ENCODE measurements at places on chromosomes 3 and 15. TPM values are rescaled to one million over a fixed set of nuclear protein-coding genes. Genes with fewer than 3 reads are reported as not detected.

The ARPIN gene
- total RNA-seq: 14.1 TPM

The ABHD17C gene
- total RNA-seq: 11.5 TPM

The CLEC3B gene
- 48.9 TPM for total RNA-seq

The PLA2G4D gene
- total RNA-seq: not detected

The TEX9 gene
- total RNA-seq: 12.7 TPM

The RTP1 gene
- total RNA-seq: not detected

- DNase-seq: no peak
Measured at GRCh38 chr15:94080989-94081605, 150.3 kb upstream of the MCTP2 start.

DNA sequence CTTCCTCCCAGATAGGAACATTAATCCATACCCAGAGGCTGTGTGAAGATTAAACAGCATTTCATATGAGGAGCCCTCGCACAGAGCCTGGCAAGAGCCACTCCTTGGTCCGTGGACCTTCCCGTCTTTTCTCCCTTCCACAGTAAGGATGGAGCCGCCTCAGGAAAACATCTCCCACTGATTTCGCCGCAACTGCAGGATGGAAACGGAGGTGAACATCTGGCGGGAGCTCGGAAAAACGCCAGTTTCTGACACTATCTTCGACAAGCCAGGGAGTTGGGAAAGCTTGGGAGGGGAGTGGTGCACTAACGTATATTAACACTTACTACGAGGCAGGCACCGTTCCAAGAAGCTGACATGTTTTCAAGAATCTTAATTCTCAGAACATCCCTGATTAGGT is 157.9 kb downstream of the XXYLT1 start:
- no peak for DNase-seq

DNA sequence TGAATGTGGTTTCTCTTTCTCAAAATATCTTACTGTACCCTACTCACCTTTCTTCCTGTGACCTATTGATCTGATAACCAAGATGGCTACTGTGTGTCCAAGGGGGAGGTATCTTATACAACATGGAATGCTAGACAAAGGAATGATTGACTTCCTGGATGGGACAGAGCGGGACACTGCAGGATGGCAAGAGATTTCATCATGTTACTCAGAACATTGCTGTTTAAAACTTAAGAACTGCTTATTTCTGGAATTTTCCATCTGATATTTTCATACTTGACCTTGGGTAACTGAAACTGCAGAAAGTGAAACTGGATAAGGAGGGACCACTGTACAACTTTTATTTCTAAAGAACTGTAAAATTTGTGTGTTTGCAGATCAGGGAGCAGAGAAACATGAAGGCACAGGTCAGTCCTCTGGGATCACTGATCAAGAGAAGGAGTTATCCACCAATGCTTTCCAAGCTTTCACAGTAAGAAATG is 18.5 kb downstream of the CNOT10 start:
- DNase-seq: no peak

DNA sequence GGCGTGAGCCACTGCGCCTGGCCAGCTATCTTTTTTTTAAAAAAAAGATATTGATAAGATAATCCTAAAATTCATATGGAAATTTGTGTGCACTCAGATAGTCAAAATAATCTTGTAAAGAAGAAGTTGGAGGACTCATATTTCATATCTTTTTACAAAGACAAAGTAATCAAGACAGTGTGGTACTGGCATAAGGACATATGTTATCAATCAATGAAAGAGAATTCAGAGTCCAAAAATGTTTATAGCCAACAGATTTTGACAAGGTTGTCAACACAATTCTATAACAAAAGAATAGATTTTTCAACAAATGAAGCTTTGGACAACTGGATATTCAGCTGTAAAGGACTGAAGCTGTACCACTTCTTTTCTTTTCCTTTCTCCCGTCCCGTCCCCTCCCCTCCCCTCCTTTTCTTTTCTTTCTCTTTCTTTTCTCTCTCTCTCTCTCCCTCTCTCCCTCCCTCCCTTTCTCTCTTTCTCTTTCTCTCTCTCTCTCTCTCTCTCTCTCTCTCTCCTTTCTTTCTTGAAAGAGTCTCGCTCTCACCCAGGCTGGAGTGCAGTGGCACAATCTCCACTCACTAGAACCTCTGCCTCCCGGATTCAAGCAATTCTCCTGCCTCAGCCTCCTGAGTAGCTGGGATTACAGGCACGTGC is 126.8 kb downstream of the GSK3B start:
- no peak for DNase-seq

GRCh38 chr15:80712956-80713355 is 17.8 kb downstream of the ABHD17C start:
- no peak for DNase-seq

- no peak for DNase-seq
Measured at GRCh38 chr3:54527953-54528352, 399.9 kb downstream of the LRTM1 start.
